NCI-H1930 (cell line): ENCODE measurements at places on chromosomes 11 and 22.

DNA sequence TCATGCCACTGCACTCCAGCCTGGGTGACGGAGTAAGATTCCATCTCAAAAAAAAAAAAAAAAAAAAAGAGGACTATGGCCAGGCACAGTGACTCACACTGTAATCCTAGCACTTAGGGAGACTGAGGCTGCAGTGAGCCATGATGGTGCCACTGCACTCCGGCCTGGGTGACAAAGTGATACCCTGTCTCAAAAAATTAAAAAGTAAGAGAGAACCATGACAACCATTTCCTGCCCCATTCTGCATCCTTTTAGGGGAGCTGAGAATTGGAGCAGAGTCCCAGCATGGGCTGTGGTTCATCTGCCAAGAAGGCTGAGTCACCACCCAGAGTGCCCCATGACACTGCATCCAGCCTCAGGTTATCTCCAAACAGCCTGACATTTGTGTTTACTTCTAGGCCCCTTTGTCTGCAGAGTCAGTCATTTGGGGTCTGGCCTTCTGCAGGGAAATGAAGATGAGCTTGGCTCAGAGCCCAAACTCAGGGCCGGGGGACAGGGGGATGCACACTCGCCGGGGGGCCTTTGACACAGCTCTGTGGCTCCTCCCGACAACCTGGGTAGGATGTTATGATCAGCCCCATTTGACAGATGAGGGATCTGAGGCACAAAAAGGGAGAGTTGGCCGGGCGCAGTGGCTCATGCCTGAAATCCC is 4.7 kb downstream of the CSDC2 start:
- no peak for DNase-seq

DNA sequence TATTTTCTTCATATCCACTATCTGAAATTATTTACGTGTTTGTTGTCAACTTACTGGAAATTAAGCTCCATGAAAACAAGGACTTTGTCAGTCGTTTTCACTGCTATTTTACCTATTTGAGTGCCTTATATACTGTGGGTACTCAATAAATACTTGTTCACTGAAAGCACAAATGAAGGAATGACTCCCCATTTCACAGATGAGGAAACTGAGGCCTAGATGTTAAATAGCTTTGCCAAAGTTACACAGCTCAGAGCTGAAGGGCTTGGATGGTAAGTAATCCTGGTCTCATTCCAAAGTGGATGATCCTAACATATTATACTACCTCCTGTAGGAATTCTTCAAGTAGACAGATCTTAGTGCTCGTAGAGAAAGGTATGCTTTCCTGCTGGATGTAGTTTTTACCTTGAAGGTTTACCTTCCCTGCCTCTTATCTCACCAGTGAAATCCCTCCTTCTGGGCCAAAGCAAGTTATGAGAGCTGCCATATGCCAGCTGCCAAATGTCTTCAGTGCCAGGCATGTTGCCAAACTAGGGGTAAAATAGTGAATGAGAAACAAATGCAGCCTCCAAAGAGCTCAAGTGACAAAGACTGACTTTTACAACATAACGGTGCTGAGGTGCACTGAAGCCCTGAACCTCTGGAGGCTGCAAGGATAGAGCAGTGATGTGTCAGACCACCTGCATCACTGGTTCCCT is 129.7 kb downstream of the TRIM44 start:
- no peak for DNase-seq

GRCh38 chr11:70187771-70188170 is 15.3 kb upstream of the FADD start:
- DNase-seq: no peak

- peak; percentile 41 for DNase-seq
Measured at GRCh38 chr11:60762851-60763691, 6.4 kb downstream of the MS4A15 start.

GRCh38 chr11:125950696-125951651 is 5.1 kb downstream of the VSIG10L2 start:
- no peak for DNase-seq

DNA sequence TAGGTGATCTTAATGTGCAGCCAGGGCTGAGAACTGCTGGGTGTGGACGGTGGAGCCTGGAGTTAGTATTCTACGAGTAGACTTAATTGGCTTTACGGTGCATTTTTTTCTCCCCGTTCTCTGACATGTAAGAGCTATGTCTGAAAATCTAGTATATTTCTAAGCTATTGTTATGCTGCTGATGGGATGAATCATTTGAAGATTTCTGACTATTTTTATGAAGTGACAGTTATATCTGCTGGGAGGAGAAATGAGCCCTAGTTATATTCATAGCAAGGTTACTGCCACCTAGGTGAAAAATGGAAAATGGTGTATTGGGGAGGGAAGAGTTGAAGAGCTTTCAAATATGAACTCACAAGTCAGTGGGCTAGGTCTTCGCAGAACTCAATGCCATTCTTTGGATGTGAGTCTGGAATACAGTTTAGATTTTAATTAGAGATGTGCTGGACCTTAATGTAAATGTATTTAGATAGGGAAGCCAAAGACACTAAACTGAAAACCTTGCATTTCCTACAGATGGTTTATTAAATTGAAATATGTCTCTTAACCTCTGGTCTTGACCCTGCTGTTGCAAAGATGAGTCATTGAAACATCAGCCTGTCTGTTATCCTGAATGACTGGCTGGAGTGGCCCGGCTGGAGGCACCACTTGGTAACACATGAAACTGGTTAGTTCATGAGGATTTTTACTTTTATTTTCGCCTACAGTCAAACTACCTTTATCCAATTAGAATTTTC is 293.7 kb downstream of the DDX10 start:
- no peak for DNase-seq

GRCh38 chr11:45809456-45810395 is 4.8 kb downstream of the SLC35C1 start:
- DNase-seq: no peak

GRCh38 chr11:2516276-2517015 is 71.6 kb downstream of the KCNQ1 start:
- DNase-seq: no peak

GRCh38 chr11:134511255-134511654 is 99.2 kb upstream of the B3GAT1 start:
- no peak for DNase-seq

DNA sequence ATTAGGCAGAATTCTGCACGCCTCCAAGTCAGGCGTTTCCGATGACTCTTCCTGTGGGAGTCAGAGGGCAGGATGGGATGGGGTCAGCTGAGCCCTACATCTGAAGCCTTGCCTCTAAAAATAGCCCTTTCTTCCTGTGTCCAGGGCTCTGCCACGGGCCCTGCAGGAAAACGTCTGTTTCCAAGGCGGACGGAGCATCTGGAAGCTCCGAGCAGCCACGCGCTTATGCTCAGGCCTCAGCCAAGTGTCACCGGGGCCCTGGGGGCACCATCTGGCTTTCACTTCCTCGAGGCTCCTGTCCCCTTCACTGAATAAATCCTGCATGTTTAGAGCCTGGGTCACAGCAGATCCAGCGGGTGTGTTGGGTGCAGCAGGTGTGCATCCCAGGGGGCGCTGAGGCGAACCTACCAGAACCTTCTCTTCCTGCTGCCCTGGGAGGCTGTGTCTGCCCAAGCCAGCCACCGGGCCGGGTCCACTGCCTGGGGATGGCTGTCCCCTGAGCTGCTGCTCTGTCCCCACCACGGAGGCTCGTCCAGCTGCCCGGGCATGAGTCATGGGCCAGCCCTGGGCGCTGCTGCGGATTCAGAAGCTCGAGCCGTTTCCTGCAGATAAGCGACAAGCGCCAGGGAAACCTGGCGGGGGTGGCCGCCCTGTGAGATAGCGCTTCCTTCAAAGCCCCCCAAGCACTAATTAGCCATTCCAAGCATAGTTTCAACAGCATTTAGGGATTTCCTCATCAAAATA is 32.0 kb upstream of the LINC01488 start:
- no peak for DNase-seq

GRCh38 chr11:61718621-61719302 is 33.7 kb upstream of the MYRF start:
- DNase-seq: peak; percentile 33
